ENCODE measurements at places on chromosomes 3 and 15.

GRCh38 chr15:67833710-67834511, 5.9 kb downstream of the RNU6-1 start:
- DNase-seq: peak; percentile 23

DNA sequence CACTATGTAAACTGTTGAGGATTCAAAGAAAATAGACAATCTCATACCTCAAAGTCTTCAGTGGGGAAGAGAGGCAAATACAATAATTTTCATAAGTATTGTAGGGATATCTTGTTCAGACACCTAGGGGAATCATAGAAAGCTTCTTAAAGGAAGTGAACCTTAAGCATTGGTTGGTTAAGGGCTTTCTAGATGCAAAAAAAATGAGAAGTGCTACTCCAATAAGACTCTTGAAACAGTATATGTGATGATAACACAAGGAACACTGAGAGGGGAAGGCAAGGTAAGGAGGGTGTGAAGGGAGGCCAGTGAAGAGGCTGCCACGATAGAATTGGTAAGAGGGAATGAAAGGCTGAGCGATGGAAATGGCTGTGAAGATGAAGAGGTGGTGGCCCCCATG, 104.1 kb downstream of the TPRG1 start:
- no peak for DNase-seq

GRCh38 chr3:78647726-78648125, 1120.1 kb downstream of the ROBO1 start:
- DNase-seq: no peak

- DNase-seq: peak; percentile 83
These were observed at the start of gene DAPK2 for GRCh38 chr15:64046421-64047153. Gene DAPK2, minus strand, starts transcription at chr15:64046485. Its CDS starts 6,224 bp downstream, at chr15:64040261.

DNA sequence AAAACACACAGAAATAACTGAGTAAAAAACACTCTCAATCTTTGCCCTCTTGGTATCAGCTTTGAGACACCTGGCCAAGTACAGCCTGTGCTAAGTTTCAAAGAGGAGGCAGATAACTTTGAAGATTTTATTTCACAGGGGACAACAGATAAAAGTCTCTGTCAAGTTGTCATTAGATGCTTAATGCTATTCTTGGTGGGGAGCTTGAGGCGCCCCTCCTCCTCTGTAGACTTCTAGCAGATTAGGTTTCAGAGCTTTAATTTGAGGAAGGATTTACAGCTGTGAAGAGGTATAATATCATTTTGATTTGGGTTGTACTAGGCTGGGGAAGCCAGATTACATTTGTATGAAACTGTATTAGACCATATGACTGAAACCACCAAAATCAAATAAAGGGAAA, 620.3 kb downstream of the FHIT start:
- DNase-seq: no peak

DNA sequence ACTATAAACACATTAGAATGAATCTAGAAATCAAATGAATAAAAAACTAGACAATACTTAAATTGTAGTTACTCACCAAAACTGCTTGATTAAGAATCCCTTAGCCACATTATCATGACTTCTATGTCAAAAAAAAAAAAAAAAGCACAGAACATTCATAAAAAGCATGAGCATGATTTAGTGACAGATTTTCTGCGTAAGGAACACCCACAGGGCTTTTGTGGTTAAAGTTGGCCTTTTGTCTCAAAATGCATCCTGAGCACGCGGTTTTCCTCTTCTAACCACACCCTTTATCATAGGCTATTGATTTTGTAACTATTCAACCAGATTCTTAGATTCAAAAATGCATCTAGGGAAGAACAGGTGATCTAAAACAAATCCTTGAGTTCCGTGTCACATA, 334.0 kb upstream of the NR2F2 start:
- no peak for DNase-seq

GRCh38 chr3:5057272-5057671, 64.8 kb upstream of the ARL8B start:
- no peak for DNase-seq

GRCh38 chr15:78052001-78052401, 25.5 kb downstream of the TBC1D2B start:
- peak; percentile 45 for DNase-seq

DNA sequence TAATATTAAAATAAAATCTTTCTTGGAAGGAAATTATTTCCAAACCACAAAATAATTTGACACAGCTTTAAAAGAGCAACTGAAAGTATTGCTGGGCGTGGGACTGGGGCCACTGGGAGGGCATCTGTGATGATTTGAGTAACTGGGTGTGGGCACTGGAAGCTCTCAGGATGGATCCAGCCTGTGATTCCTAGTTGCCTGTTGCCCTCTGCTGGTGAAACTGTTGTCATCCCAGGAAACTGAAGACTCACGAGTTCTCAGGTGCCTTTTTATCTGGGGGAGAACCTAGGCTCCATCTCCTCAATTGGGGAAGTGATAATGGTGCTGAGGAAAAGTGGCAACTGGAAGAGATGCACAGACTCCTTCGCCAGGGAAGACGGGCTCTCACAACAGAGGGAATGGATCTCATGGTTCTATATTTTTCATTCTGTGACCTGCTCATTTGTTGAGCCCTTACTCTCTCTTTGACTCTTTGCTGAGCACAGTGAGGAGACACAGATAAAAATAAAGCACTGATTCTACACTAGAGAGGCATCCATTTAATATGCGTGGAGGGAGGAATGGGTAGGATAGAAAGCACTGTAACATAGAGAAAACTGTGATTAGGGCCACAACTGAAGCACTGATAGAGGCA, 61.6 kb downstream of the TPRG1 start:
- DNase-seq: peak; percentile 65
